ENCODE measurements at places on chromosomes 11 and 22.

GRCh38 chr11:18729426-18729825, 3.4 kb upstream of the IGSF22 start:
- DNase-seq, result no peak

DNA sequence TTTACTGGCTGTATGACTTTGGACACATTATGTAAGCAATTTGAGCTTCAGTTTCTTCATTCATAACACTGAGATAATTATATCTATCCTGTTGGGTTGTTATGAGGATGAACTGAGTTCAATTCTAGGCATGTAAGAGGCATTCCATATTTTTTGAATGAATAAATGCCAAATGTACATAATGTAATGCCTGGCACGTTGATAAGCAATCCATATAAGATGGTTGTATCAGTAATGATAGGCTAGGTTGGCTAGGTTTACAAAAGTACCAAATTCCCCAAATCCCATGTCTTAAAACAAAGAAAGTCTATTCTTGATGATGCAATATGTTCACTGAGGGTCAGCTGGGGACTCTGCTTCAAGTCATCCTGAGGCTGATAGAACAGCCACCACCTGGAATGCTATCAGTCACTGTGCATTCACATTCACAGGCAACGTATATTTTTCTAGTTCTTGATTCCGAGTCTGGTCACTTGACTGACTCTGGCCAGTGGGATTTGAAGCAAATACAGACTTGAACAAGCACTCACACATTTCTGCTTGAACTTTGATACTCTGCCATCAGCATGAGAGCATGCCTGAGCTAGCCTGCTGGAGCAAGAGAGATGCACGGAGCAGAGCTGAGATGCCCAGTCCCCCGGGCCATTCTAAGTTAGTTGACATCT, 104.0 kb upstream of the TIMP3 start:
- DNase-seq, result no peak

DNA sequence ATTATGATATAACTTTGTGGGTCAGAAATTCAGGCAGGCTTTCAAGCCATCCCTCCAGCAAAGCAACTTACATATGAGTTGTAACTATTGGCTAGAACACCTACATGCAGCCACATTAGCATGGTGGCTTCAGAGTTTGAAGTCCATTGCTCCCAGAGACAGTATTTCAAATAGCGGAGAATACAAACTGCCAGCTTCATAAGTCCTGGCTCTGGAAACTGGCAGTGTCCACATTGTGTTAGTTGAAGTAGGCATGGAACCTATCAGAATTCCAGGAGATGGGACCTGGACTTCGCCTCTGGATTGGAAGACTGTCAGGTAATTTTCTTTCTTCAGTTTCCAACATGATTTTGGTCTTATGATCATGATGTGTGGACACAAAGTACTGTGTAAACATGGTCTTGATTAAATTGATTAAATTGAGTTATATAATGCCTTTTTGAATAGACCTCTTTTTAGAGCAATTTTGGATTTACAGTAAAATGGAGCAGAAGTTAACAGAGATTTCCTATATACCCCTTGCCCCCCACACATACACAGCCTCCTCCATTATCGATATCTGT, 209.9 kb upstream of the NAV2 start:
- DNase-seq, result no peak

GRCh38 chr11:73629907-73630306, 16.5 kb upstream of the PLEKHB1 start:
- no peak for DNase-seq

- no peak for DNase-seq
These were observed 21.6 kb upstream of the SESN3 start for GRCh38 chr11:95252586-95252985.

GRCh38 chr11:58059007-58059350, 28.2 kb downstream of the OR6Q1 start:
- DNase-seq, result no peak

DNA sequence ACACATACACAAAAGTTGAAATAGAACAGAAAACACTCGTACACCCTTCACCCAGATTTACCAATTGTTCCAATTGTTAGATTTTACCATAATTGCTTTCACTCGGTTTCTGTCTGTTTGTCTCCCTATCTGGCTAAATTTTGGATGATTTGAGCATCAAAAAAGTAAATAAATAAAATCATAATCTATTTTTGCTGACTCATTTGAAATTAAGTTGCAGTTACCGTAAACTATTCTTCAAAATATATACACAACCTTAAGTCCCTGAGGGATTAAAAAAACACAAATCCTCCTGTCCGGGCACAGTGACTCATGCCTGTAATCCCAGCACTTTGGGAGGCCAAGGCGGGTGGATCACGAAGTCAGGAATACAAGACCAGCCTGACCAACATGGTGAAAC, 81.3 kb upstream of the SYT9 start:
- no peak for DNase-seq

- peak; percentile 60 for DNase-seq
These were observed 32.9 kb upstream of the SMIM38 start for GRCh38 chr11:69122630-69123431.

- no peak for DNase-seq
These were observed 106.5 kb upstream of the CSNK2A3 start for GRCh38 chr11:11459578-11459977.

GRCh38 chr11:115075356-115075755, 397.0 kb downstream of the NXPE2 start:
- no peak for DNase-seq
